ENCODE measurements at places on chromosomes 16 and 17.

DNA sequence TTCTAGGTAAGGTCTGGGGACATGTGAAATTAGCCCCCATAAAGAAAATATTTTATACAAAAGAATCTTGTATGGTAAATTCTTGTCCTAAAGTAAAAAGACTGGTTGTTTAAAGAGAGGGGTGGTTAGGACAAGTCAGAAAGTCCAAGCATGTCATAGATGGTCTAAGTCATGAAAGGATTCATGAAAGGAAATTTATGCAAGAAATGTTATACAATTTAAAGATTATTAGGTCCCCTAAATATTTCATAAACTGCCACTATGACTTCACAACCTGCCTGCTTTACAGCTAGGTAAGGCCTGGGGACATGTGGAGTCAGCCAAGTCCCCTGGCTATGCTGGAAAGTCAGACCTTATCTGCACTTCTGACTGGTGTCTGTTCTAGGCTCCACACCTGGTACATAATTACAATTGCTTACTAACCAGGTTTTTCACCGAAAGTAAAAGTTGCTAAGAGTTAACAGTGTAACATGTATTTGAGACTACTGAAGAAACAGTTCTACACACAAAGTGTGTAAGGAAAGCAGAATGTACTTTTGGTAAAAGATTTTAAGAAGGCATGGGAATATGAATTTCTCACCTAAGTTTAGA, 17.0 kb downstream of the N4BP1 start:
- no peak for DNase-seq

- no peak for DNase-seq
Measured at GRCh38 chr17:69086641-69087040, 25.9 kb upstream of the ABCA9 start.

DNA sequence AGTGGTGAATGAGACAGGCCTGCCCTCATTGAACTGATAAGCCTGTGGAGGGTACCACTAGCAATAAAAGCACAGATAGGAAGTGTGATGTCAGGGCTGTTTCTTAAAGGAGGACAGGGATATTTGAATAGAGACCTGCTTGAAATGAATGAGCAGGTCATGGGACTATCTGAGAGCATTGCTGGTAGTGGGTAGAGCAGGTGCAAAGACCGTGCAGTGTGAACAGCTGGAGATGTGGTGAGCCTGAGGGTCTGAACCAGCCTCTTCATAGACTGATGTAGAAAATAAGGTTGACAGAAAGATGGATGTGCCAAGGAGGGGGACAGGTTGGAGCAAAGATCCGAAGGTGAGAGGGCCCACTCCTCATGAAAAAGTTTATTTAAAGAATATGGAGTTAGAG, 2.4 kb downstream of the NUP93 start:
- no peak for DNase-seq

DNA sequence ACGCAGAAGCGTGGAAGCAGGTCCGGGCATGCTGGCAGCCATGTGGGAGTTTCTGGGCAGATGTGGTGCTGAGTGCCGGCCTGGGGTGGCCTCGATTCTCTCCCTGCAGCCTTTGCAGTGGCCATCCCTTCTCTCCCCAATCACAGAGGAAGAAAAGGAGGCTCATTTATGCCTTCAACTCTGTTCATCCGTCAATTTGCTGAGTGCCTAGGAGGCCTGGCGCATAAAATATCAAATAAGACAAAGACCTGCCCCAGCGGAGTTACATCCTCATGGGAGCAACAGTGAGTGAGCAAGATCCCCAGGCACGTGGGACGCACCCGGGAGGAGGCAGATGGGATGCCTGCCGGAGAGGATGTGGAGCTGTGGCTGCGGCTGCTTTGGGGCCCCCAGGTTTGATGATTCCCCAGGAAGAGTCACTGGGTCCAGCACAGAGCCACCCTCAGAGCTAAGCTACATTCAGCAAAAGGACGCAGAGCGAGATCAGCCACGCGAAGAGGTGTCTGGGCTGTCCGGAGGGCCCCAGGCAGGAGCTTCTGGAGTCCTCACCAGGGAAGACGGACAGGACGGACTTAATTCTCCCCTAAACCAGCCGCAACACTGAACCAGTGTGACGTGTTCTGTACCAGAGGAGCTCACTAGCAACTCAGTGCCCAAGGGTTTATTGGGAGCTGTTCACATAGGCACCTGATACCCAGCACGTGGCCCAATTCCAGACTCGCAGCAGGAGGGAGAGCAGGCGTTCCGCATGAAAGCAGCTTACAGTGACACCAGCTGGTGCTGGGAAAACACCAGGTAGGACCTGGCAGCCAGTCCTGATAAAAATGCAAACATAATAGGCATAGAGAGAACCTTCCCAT, 11.3 kb downstream of the CA5A start:
- no peak for DNase-seq

- no peak for DNase-seq
Measured at GRCh38 chr16:85192238-85193114, 80.2 kb upstream of the CIBAR2 start.

DNA sequence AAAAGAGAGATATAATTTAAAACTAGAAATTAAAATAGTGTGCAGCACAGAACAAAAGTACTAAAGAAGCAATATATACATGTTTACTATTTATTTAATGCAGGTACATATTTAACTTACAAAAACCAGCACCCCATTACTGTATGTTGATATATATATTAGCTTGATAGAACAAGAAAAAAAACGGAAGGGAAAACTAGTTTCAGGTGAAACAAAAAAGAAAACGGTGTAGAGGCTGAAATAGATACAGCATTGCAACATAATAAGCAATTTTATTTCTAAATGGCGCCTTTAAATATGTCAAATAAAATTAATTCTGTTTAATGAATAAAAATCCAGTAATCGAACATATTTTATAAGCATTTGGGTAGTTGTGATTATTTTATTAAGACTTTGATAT, 3.9 kb downstream of the HNF1B start:
- no peak for DNase-seq

- DNase-seq, result no peak
Measured at GRCh38 chr17:63191610-63192009, 225.6 kb downstream of the TANC2 start.

DNA sequence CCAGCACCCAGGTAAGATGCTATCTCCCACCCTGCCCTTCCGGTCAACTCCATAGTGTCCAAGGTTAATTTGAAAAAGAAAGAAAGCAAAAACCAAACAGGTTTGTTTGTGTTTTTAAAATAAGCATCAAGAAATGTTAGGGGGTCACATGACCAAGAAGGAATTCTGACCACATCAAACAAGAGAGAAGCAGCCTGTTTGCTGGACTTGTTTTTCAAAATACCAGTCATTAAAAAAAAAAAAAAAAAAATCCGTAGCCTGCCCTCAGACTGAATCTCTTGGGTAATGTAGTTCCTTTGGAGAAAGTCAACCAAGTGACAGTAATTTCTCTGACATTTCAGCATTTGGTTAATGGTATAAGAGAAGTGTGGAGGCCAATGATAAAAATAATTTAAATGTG, 38.4 kb downstream of the HNF1B start:
- no peak for DNase-seq

- DNase-seq, result no peak
Measured at GRCh38 chr17:70871180-70871818, 702.0 kb downstream of the KCNJ2 start.

Data from AG08396 (cell line).